Choroid plexus epithelial cell (primary cell): ENCODE measurements at places on chromosomes 3 and 15.

DNA sequence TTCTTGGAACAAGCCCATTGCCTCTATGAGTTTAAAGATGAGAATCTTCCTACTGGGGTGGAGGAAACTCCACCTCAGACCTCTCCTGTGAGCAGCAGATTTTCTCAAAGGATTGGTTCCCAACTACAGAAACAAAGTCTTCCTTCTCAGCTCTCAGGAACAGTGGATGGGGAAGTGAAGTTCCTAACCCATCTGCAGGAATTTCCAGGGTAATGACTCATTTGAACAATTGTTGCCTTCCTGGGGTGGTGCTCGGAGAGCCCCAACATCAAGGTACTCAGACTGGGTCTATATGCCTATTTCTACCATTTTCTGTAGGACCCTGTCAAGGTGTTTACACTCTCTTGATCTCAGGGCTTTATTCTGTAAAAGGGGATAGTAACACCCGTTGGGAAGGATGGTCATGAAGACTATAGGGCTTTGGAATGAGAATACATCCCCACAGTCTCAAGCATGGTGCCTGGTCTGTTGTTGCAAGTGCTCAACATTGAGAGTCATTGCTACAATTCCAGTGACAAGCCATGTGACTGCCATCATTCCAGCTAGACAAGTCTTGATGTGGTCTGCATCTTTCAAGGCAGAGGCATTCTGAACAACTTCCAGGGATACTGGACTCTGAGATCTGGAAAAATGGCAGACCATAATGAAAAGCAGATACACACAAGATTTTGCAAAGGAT is 33.0 kb downstream of the TRIM42 start:
- DNase-seq, result no peak

- DNase-seq, result no peak
Observed at GRCh38 chr15:86296769-86297168, 217.1 kb downstream of the AGBL1 start.

DNA sequence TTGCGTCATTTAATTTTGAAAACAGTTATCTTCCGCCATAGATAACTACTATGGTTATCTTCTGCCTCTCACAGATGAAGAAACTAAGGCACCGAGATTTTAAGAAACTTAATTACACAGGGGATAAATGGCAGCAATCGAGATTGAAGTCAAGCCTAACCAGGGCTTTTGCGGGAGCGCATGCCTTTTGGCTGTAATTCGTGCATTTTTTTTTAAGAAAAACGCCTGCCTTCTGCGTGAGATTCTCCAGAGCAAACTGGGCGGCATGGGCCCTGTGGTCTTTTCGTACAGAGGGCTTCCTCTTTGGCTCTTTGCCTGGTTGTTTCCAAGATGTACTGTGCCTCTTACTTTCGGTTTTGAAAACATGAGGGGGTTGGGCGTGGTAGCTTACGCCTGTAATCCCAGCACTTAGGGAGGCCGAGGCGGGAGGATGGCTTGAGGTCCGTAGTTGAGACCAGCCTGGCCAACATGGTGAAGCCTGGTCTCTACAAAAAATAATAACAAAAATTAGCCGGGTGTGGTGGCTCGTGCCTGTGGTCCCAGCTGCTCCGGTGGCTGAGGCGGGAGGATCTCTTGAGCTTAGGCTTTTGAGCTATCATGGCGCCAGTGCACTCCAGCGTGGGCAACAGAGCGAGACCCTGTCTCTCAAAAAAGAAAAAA is 1.2 kb downstream of the B2M start:
- peak; percentile 93 for DNase-seq

DNA sequence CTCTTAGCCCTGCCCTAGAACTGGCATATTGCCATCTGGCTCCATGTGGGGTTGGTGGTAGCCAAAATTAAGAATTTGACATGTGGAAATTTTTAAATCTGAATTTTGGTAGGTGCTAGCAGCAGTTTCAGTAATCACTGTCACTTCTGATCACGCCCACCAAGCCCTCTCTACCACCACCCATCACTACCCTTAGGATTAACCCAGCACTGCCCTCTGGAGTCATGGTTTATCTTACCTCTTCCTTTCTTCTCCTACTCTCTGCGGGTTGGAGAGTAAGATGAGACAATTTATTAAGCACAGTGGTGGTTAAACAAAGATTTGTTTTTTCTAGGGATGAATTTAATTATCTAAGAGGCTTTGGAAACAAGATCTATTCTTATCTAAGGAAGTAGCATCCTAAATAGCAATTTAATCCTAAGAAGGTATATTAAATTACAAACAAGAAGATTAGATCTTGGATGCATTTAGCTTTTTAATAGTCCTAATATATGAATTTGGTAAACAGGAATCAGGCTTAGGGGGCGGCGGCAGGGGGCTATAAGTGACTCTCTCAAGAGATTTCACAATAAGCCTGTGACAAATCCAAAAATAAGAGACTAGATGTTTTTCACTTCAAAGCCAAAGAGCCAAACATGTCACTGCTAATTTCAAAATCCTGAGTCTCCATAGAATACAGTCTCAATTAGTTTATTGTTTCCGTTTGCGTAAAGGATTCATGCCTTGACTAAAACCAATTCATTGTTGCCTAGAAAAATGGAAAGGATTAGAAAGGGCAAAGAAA is 498.4 kb upstream of the UBE2E2 start:
- DNase-seq, result no peak

DNA sequence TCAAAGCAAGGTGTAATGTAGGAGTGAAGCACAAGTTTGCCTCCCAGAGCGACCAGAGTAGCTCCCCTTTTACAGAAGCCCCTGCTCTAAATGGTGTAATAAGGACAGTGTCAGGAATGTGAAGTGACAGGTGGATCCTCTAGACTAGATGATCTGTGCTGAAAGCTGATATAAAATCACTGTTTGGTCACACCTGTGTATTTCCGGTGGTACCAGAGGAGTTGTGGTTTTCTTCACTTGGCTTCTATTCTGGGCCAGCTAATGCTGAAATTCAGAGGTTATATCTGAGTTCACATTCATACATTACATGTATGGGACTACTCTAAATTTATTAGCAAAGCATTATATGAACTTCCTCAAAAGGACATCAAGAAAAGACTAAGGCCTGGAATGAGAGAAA is 117.4 kb downstream of the IL1RAP start:
- no peak for DNase-seq

GRCh38 chr3:115652738-115653137 is 29.4 kb downstream of the GAP43 start:
- no peak for DNase-seq

GRCh38 chr15:51243774-51244173 is 94.6 kb downstream of the CYP19A1 start:
- DNase-seq, result peak; percentile 47

DNA sequence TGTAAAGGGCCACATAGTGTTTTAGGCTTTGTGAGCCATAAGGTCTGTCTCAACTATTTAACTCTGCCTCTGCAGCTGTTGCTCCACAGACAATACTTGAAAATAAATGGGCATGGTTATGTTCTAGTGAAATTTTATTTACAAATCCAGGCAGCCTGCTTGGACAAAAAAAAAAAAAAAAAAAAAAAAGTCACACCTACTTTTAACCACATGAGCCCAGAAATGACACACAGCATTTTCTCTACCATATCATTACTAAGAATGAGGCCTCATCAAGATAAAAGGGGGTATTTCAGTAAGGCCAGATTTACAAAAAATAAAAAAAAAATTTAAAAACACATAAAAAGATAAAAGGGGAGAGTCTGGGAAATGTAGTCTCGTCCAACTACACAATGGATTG is 1.7 kb upstream of the NGLY1 start:
- DNase-seq, result no peak

GRCh38 chr15:68797599-68798345 is 22.9 kb downstream of the ANP32A start:
- DNase-seq, result no peak

DNA sequence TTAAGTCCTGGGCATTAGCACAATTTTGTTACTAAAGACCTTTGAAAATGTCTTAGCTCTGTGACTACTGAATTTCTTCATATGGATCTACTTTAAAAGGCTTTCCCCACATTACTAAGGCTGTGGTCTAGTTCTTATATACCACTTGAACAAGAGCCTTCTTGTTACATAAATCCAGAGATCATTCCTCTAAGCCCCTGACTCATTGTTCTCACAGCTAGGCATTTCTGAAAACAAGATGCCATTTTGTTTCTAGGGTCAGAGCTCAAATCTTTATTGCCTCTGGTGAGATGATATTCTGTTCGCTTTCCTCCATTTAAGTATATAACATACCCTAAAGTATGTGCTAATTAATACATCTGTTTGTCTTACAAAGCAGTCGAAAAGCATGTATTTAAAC is 29.8 kb upstream of the LPP start:
- DNase-seq, result peak; percentile 13

DNA sequence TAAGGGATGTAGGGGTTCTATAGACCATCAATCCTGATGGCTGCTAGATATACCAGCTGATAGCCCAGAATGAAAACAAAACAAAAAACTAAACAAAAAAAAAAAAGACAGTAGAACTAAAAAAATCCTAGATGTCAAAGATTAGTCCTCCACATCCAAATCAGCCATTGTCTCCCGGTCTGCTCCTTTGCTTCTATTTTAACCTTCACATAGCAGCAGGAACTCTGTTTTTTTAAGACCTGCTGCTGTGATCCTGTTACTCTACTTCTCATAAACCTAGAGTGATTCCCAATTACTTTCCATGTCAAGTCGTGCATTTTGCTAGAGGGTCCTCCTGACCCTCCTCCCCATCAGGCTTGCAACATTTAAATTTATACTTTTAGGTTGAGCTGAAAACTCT is 2.5 kb downstream of the IFT122 start:
- no peak for DNase-seq

DNA sequence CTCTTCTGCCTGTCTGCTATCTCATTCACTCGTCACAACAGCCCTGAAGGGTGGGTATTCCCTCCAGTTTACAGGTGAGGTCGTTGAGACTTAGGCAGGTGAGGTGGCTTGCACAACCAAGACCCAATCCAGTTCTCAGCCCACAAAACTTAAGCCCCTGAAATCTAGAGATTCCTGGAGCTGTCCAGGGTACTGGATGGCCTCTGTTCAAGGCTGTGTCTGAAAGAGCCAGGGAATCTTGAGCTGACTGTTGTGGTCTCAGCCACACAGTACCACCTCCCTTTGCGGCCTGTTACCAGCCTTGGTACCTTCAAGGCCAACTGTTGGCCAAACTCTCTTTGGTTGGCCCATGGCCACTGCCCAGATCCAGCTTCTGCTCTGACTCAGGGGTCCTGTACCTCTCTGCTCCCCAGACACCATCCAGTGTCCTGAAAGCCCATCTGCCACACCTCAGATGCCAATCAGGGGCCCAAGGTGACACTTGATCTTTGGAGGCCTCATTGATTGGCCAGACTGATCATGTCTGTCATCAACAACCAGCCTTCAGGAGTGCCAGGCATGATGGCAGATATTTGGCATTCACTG is 10.9 kb upstream of the FAM107A start:
- DNase-seq, result peak; percentile 54

- no peak for DNase-seq
Observed at GRCh38 chr15:78208887-78209645, 25.3 kb downstream of the ACSBG1 start.

GRCh38 chr3:160001850-160002623 is 13.4 kb downstream of the IL12A start:
- no peak for DNase-seq

GRCh38 chr3:65619451-65619881 is 419.3 kb downstream of the MAGI1 start:
- DNase-seq, result peak; percentile 62

- no peak for DNase-seq
Observed at GRCh38 chr3:51198477-51198876, 186.6 kb upstream of the MANF start.

GRCh38 chr3:123275691-123276090 is 73.9 kb downstream of the SEC22A start:
- peak; percentile 8 for DNase-seq

- DNase-seq, result no peak
Observed at GRCh38 chr3:171269542-171269941, 190.7 kb downstream of the TNIK start.

GRCh38 chr3:168990134-168990533 is 673.4 kb downstream of the MECOM start:
- peak; percentile 57 for DNase-seq

GRCh38 chr3:183779896-183780465 is 45.4 kb downstream of the MAP6D1 start:
- DNase-seq, result peak; percentile 60

GRCh38 chr3:37907906-37908305 is 46.2 kb downstream of the CTDSPL start:
- peak; percentile 78 for DNase-seq

- DNase-seq, result peak; percentile 67
Observed at GRCh38 chr3:11835028-11835639, 11.6 kb downstream of the TAMM41 start.

DNA sequence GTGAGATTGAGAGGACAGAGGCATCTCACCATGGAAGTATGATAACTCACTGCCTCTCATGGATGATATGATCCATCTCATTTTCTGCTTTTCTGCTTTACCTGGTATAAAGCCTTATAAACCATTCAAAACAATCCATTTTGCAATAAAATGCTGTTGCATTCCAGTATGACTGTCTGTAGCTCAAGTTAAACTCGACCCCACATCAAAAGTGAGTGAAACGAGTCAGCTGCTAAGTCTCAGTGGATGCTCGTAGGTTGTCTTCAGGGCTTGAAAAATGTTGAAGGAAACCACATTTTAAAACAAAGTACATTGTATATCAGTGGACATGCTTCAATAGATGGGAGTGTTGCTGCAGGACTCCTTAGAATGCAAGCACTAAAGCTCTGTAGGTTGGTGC is 839.0 kb downstream of the TUSC7 start:
- peak; percentile 28 for DNase-seq

- no peak for DNase-seq
Observed at GRCh38 chr15:66229790-66230465, 23.6 kb downstream of the MEGF11 start.

DNA sequence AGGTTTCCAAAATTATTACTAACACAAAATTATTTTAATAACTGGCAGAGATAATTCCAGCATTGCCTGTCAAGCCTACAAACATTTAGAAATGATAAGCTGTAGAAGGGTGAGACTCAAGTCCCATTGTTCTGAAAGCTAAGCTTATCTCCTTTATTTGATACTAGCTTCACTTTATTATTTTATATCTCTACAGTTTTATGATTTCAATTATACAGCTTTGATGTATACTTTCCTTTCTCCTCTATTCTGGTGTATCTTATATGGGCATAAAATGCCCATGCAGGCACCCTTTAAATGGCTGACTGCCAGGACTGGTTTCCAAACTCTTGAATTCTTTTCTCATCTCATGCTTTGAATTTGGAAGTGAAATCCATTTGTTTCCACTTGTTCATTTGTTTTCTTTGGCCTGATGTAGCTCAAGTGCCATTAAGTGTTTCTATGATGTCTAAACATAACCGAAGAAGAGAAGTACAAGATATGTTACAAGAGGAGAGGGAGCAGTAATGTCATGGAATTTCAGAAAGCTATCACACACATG is 372.1 kb upstream of the ARHGEF26 start:
- no peak for DNase-seq

DNA sequence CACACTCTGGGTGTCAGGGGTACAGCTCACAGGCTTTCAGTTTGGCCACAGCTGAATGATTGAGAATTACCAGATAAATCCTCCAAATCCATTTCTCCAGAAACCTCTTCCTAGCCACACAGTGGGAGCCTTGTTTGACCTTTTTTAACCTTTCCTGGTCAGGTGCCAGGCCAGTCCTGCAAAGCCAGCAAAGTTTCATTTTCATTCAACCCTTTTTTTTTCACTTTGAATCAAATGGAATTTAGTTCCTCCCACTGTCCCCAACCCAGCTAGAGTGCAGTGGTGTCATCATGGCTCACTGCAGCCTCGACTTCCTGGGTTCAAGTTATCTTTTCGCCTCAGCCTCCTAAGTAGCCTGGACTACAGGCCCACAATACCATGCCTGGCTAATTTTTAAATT is 67.8 kb downstream of the NSUN3 start:
- peak; percentile 5 for DNase-seq
